ENCODE measurements at places on chromosomes 6 and 20.
A peak's percentile ranks its signal among the peaks of the same experiment; 100 is the strongest.

GRCh38 chr20:4779616-4780015 lies 57.9 kb downstream of the PRND start:
- no peak for DNase-seq

- DNase-seq = no peak
These were observed 75.6 kb downstream of the CNBD2 start for GRCh38 chr20:36043892-36044515.

GRCh38 chr6:138533667-138534066 lies 34.4 kb upstream of the NHSL1 start:
- DNase-seq = no peak

DNA sequence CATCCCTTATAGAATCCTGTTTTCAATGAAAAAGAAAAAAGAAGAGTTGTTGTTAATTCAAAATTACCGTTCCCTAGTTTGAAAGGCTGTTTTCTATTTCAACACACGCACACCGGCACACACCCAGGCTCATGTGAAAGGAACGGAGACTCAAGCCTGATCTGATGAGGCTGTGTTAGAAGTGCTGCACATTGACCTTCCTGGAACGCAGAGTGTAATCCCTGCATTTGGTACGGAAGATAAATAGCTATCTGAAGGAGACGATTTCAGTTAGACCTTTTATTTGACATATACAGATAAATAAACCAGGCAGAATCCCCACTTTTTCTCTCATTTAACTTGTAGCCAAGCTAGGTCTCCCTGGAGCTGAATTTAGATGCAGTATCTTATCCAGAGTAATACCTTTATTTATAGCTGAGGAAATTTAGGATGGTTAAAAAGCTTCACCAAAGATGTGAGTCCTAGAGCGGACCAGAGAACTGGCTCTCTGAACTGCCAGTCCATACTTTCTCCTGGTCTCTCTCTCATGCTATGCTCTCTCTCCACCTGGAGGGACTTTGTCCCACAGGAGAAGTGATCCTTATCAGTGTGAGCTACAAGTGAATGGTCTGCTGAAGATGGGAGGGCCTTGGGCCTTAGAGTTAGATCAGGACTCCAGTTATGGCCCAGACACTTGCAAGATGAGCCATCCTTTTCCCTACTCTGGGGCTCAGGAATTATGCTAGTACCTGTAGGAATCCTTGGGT lies 30.6 kb downstream of the MAP3K4 start:
- no peak for DNase-seq

- no peak for DNase-seq
These were observed 147.2 kb upstream of the PTPN1 start for GRCh38 chr20:50363027-50363426.

DNA sequence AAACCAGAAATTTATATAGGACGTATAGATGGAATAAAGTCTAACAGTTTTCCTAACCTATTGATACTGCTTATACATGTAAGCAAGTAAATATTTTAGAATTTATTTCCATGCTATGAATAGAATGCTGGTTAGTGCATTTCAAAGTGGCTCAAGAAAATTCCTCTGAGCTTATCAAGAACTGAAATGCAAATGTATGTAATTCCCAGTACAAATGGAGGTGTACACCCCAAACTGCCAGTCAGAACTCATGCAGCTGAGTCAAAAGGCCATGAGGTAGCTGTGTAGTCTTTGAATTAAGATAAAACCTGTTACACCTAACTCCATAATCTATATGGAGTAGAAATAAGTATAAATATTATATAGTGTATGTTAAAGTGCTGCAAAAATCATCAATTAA lies 232.2 kb upstream of the KCNQ5 start:
- no peak for DNase-seq

GRCh38 chr20:1832634-1833033 lies 62.6 kb upstream of the SIRPA start:
- no peak for DNase-seq

GRCh38 chr20:57060407-57061050 lies 205.9 kb downstream of the BMP7 start:
- no peak for DNase-seq

GRCh38 chr20:46126440-46127056 lies 8.4 kb downstream of the CD40 start:
- DNase-seq = no peak

DNA sequence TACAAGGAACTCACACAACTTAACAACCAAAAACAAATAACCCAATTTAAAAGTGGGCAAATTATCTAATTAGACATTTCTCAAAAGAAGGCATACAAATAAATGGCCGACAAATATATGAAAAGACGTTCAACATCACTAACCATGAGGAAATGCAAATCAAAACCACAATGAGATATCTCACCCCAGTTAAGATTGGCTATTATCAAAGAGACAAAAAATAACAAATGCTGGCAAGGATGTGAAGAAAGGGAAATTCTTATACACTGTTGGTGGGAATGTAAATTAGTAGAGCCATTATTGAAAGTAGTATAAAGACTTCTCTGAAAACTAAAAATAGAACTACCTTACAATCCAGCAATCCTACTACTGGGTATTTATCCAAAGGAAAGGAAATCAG lies 96.7 kb upstream of the SIRPG start:
- DNase-seq = no peak

DNA sequence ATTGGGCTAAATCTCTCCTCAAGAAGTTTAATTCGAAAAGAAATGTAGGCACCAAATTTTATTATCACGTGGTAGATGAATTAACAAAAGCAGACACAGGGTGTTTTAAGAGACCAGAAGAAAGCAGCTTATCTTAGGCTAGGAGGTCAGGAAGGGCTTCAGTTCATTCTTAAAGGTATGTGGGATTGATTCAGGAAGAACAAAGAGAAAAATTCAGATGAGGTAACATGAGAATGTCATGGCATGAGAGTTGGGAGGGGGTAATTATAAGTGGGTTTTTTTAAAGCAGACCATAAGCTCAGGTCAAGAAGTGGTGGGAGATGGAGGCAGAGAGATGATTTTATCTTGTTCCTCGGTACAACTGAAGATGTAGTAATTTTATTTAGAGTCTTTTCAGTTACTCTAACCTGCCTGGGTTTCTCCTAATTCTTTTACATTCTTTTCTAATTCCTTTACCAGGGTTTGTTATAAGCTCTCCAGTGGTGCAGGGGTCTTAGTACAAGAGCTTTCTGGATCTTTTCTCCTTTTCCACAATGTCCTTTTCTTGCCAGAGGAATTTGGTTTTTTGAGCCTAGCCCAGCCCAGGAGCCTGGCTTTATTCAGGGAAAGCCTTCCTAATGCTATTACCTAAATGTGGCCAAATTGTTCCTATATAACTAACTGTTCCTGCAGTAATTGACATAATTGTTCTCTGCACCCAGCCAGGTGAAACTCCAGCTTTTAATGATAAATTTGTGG lies 474.1 kb upstream of the BTBD3 start:
- DNase-seq = no peak

GRCh38 chr20:44891826-44892225 lies 6.3 kb downstream of the YWHAB start:
- no peak for DNase-seq

- DNase-seq = no peak
These were observed 300.5 kb downstream of the KCNQ5 start for GRCh38 chr6:72922401-72922800.

DNA sequence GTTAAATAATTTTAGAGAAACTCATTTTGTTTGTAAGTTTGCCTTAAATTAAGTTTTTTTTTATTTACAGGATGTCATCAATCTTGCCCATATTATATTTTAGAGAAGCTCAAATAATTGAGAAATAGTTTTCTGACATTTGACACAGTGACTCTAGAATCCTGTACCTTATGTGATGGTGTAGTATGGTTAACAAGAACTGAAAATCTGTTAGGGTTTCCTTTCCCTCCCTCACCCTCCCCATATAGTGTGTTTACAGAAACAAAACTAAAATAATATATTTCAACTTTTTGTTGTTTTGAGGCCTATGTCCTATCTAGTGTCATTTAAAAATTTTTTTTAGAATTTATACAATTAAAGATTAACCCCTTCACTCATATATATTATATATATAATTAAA lies 91.8 kb downstream of the SESN1 start:
- no peak for DNase-seq

GRCh38 chr6:20325641-20326421 lies 75.8 kb upstream of the E2F3 start:
- DNase-seq = no peak

DNA sequence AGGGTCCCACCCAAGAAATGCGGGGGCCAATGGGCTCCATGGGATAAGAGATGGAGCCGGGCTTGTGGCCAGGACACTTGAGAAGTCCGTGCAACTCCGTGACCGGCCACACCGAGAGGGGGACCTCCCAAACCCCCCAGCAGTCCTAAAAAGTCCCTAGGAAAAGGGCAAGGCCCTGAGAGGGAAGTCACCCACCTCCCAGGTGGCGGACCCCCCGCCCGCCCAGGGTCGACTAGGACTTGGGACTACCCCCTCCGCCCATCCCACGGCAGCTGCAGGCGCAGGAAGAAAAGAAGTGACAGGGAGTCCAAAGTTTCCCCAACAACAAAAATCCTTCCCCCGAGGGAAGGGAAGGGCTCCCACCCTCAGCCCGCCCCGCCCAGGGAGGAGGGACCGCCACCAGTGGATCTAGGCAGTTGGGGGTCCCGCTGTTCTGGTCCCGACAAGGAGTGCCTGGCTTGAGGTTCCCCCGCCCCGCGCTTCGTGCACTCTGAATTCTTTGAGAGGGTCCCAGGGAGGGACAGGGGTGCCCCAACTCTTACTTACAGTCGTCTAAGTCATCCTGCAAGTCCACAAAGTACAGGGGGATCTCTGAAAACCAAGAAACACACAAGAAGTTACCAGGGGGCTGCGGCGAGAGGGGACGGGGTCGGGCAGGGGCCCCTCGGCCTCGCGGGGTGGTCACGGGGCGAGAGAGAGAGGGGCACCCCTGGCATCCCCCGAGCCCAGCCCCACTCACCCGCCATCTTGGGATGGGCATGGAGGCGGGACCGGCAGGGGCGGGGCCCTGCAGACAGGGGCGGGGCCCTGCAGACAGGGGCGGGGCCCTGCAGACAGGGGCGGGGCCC lies 611 bp upstream of the RAB22A start:
- DNase-seq = no peak

GRCh38 chr20:290084-290831 lies at the start of gene C20orf96:
C20orf96 (minus strand) TSS chr20:290750; CDS start chr20:290610, 140 bp downstream.
- DNase-seq = peak; percentile 68

DNA sequence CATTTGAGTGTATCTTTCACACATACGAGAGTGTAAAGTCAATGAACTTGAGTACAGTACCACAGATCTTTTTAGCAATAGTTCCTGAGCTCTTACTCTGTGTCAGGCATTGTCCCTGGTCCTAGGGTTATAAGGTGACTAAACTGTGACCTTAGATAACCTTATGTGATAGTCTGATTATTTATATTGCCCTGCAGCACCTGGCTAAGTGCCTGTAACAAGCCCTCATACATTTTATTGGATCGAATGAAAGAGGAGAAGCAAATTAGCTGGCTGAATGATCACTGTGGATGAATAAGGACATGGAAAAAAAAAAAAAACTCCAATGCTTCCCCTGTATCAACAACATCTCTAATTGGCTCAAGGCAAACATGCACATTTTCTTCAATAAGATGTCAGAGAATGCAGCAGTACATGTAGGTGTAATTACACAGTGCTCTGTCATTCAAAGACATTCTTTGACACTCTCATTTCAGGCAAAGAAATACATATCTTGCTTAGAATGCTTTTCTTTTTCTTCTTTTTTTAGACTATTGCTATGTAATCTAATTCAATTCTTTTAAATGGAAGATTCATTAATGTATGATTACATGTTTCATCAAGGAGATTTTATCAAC lies 153.4 kb downstream of the PHACTR1 start:
- DNase-seq = no peak

GRCh38 chr20:58649288-58650180 lies 1.5 kb upstream of the STX16 start:
- DNase-seq = no peak

- DNase-seq = no peak
These were observed 19.5 kb downstream of the LYRM4 start for GRCh38 chr6:5241252-5241651.

All from AG09309 (cell line).